ENCODE measurements at places on chromosomes 6 and 20.

DNA sequence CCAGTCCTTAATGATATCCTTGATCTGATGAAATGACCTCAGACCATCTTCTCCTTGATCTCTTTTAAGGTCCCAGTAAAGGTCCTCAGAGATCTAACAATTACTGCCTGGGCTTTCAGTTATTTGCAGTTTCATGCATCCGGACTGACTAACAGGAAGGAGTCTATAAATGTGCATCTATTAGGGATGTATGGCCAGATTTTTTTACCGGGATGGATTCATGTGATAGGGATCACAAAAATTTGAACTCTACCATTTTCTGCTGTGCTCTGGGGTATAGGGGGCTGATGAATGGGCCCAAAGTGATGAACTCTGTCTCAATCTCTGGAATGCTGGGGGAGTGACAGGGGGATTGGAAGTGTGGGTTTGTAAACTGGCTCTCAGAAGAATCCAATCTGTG lies 36.2 kb upstream of the SCUBE3 start:
- DNase-seq: no peak

DNA sequence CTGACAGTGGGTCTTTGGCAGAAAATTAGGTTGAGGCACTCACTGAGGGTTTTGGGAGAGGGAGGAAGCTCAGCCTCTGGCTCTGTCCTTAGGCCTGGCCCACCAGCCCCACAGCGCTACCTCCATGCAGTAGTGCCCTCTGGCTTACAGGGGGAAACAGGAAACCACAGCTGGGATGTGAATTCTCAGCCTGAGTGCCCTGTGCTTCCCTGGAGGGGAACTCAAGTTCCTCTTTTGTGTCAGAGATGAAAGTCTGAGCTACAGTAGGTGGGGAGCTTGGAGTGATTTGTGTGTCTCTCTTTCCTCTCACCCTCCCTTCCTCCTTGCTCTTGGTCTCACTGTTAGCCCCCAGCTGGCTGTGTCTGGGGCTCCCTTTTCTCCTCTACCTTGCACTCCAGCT lies 48.2 kb upstream of the BLCAP start:
- DNase-seq: no peak

GRCh38 chr6:4304927-4305455 lies 169.6 kb upstream of the ECI2 start:
- no peak for DNase-seq

DNA sequence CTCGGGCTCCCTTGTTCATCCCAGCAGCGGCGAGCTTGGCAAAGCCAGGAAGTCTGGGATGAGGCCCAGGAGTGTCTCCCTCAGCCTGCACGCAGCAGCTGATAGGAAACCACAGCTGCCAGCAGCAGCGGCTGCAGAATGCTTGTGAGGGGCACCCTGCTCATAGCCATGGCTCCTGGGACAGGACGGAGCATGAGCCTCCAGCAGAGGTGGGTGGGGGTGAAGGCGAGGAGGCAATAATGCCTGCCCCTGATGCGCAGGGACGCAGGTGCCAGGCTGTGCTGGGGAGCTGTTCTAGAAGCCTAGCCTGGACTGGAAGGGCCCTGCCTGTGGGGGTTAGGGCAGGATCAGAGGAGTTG lies 157.9 kb downstream of the CD83 start:
- no peak for DNase-seq

- no peak for DNase-seq
Observed at GRCh38 chr20:24993337-24994185, 1.0 kb upstream of the APMAP start.

- DNase-seq: no peak
Observed at GRCh38 chr6:119249319-119249718, 100.2 kb downstream of the MAN1A1 start.

DNA sequence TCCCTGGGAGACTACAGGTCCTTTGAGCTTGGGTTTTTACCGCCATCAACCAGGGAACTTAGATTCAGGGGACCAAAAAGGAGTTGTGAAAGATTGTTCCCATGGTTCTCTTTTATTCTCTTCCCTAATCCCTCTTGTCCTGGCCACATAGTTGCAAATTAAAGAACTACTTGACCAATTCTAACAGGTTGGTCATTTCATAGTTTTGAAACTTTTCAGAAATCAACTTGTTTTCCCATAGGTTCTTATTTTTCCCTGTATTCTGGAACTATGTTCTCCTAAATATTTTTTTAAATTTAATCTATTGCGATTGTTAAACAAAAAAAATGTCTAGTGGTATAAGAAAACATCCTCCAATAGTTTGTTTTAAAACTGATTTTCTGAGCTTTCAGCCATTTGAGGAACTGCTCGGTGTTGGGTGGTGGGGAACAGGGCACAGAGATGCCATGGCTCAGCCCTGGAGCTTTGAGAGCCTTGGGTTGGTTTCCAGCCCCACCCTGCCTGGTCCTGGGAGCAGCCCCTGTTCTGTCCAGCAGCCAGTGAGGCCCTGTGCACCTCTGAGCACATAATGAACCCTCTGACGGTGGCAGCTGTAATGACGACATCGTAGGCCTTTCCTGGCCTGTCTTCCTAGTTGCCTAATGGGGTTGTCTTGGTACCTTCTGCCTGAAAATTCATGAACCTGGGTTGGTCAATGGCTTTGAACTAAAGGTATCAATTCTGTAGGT lies 53.5 kb downstream of the TBC1D7 start:
- DNase-seq: no peak

GRCh38 chr20:32162351-32162750 lies 45.2 kb downstream of the PLAGL2 start:
- DNase-seq: no peak

DNA sequence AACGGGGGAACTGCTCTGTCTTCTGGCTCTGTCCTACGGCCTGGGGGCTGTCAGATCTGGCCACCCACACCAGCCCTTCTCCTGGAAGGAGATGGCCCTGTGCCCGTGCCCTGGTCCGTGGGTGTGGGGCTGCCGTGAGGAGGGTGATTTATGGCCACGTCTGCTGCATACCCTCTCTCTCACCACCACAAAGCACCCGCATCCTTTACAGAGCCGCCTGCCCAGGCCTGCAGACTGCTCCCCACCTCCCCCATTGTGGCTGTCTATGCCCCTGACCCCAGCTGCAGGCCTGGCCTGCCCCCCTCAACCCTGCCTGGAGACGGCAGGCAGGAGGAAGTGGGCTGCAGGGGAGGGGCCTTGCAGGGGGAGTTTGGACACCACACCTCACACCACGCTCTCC lies 72.7 kb upstream of the GATA5 start:
- DNase-seq: no peak

DNA sequence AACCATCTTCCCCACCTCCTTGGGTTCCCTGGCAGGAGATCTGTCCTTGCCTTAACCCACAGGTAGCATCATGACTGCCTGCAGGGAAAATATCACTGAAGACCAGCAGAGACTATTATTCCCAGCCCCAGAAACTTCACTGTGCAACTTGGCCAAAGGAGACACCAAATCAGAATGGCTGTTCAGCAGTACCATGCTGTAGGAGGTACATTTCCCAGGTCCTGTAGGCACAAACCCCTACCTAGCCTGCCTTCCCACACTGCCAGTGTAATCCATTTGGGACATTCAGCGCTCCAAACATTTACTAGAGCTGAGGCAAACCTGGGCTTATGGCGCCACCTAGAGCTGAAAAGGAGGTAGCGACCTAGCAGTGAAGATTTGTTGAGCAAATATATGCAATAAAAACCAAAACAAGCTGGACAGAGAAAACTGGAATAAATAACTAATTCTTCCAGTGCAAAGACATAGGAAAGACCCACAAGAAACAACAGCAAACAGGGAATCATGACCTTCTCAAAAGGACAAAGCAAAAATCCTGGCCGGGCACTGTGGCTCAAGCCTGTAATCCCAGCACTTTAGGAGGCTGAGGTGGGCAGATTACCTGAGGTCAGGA lies 60.3 kb downstream of the VTA1 start:
- peak; percentile 25 for DNase-seq

GRCh38 chr6:153135681-153136080 lies 4.6 kb upstream of the RGS17 start:
- no peak for DNase-seq

DNA sequence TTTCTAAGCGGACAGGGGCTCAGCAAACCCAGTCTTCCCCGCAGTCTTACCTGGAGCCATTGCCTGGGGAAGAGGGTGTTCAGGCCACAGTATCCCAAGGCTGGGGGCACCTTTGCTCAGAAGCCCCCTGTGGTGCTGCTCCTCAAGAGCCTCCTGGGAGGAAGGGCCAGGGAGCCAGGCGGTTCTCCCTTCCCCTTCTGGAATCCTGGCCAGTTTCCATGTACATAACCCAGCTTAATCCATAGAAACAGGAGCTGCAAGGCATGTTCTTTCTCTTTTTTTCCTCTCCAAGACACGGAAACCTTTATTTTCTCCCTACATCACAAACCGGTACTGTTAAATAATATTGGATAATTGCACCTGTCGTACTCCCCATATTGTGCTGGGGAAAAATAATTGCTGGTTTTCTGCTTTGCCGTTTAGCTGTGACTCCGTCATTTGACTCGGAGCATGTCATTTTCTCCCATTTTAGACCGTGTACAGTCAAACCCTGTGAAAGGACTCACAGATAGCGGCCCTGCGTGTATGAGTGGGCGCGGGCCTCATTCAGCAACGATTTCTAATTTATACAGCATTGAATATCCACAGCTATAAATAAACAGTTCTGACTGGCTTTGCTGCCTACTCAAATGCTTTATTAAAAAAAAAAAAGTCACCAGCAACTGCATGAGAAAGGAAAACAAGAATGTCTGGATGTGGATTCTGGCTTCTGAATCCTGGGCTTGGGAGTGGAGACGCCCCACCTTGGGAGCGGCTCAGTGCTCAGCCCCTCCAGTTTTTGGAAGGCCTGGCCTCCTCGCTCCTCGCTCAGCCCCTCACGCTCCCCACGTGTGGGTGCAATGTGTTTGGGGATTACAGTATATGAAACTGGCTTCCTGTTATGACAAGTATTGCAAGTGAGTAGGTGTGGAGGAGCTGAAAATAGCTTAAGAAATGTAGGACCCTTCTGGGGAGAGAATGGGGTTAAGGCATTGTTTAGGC lies 67.3 kb downstream of the ADTRP start:
- DNase-seq: no peak

DNA sequence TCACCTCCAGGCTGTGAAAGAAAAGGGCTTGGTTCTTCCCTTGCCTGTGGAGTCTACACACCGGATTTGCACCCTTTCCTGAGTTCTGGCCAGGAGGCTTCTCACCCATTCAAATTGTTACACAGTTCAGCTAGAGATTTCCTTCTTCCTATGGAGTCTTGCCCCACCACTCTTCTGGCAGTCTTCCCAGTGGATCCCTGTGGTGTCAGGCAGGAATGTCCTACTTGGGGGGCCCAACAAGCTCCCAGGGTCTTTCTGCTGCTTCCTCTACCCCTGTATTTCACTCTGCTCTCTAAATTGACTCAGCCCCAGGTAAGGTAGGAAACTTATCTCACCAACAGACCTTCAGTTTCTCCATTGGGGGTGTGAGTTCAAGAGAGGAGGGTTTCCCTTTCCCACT lies 14.0 kb upstream of the CST9L start:
- DNase-seq: no peak

DNA sequence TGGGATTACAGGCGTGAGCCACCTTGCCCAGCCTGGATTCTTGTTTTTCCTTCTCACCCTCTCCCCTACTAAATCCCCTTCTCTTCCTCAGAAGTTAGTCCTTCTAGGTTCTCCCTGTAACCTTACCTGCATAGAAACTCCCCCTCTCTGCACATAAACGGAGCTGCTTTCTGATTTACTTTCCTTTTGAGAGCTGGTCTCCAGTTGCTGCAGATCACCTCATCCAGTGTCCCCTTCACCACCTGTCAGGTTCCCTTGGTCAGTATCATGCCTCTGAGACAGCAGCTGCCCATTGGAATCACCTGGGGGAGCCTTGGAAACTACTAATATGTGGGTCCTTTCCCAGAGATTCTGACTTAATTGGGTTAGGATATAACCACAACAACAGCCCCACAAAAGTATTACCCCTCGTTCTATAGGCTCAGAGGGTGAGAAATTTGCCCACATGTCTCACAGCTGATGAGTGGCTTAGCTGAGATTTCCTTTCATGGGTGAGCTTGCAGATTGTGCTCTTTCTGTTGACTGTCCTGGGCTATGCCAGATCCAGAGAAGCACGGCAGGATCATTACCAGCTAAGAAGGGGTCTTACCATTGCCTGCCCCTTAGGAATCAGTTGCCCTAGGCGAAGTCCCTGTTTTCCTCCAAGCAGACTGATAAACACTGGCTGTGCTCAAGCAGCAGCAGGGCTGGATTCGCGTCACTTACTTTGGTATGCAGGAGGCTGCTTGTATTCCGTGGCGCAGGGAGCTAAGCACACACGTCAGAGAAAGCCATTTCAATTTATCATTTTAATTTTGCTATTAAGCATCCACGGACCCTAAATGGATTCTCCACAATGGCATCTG lies 51.3 kb downstream of the AKAP12 start:
- no peak for DNase-seq

- no peak for DNase-seq
Observed at GRCh38 chr20:3515379-3516170, 44.8 kb downstream of the ATRN start.

- DNase-seq: no peak
Observed at GRCh38 chr20:12594410-12595088, 414.2 kb upstream of the SPTLC3 start.

GRCh38 chr6:166526937-166527336 lies 59.5 kb downstream of the RAMACL start:
- DNase-seq: no peak

- DNase-seq: no peak
Observed at GRCh38 chr6:155077784-155078183, 82.7 kb downstream of the TIAM2 start.

DNA sequence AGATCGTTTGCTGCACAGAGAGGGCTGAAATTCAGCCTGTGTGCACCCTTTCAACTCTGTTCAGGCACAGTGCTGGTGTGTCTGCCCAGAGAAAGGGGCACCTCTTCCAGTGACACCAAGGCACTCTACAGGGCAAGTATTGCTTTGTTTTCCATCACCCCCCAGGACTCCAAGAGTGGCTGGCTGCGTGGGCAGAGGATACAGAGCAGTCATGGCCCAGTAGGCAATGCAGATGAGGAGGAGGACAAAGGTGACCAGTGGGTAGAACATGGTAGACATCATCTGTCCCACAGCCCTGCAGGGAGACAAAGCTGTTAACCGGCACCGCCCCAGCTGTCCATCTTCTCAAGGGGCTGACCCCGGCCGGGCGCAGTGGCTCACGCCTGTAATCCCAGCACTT lies 6.7 kb upstream of the NEU1 start:
- DNase-seq: no peak

Data from stimulated activated naive CD4-positive, alpha-beta T cell (primary cell).